ENCODE measurements at places on chromosomes 1 and 21. TPM values are rescaled to one million over a fixed set of nuclear protein-coding genes. Genes with fewer than 3 reads are reported as not detected.

ANXA9 gene
- not detected for total RNA-seq

CYYR1 gene
- total RNA-seq: not detected

GNB1 gene
- total RNA-seq: 394 TPM

HRNR gene
- not detected for total RNA-seq

MAP10 gene
- 2.2 TPM for total RNA-seq

GRCh38 chr1:169005776-169006175 lies 100.7 kb upstream of the ATP1B1 start:
- no peaks in the 10 kb centered on the region for H3K36me3 ChIP-seq
- H3K4me1 ChIP-seq: no peaks in the 10 kb centered on the region
- H3K27me3 ChIP-seq: peaks cover 5% of the 10 kb centered on the region
- no peak overlapping the region for H3K27ac ChIP-seq

DNA sequence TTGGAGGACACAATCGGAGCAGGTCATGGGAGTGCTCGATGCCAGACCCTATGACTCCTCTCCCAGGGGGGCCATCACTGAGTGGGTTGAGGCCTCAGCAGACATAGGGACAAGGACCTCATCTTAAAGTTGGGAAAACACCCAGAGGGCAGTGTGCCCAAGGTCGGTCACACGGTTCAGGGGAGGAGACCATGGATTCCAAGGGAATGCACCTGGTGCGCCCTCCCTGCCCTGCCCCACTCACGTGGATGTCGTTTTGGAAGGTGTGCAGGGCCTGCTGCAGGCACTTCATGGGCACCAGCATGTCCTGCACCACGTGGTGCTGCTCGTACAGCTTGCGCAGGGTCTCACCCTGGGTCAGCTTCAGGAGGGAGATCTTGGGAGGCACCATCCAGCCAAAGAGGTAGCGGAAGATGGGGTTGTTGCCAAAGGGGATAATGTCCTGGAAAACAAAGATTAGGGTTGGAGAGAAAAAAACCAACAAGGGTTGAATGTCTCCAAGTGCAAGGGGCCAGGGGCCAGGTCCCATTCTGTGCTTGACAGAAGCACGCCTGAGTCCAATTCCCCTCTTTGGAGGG lies 33.1 kb downstream of the DHCR24 start:
- H3K27me3 ChIP-seq: no peaks in the 10 kb centered on the region
- no peak for DNase-seq
- H3K27ac ChIP-seq: no peak overlapping the region
- H3K4me1 ChIP-seq: no peaks in the 10 kb centered on the region
- no peak overlapping the region for H3K4me3 ChIP-seq
- peaks cover 20% of the 10 kb centered on the region for H3K36me3 ChIP-seq

- H3K27ac ChIP-seq: no peak overlapping the region
- H3K4me1 ChIP-seq: peaks cover 13% of the 10 kb centered on the region
- no peaks in the 10 kb centered on the region for H3K27me3 ChIP-seq
- H3K4me3 ChIP-seq: no peak overlapping the region
These were observed 10.9 kb upstream of the CAP1 start for GRCh38 chr1:40029608-40030007.

DNA sequence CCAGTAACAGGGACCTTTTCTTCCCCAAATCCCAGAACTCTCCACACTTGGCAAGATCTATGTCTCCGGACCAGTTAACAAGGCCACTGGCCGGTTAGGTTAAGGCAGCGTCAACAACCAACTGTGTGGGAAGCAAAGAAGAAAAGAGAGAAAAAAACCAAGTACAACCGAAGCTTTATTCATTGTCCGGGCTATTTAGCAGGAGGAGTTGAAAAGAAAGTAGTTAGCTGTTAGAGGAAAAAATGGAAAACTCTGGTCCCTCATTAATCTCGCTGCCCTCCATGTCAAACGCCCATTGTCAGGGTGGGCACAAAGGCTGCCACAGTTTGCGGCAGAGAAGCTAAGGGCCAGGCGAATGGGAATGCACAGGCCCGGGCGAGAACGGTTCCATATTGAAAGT lies 49.3 kb upstream of the GRIK3 start:
- H3K4me1 ChIP-seq: no peaks in the 10 kb centered on the region
- DNase-seq: no peak
- peaks cover 13% of the 10 kb centered on the region for H3K27me3 ChIP-seq
- H3K36me3 ChIP-seq: no peaks in the 10 kb centered on the region
- H3K27ac ChIP-seq: no peak overlapping the region

DNA sequence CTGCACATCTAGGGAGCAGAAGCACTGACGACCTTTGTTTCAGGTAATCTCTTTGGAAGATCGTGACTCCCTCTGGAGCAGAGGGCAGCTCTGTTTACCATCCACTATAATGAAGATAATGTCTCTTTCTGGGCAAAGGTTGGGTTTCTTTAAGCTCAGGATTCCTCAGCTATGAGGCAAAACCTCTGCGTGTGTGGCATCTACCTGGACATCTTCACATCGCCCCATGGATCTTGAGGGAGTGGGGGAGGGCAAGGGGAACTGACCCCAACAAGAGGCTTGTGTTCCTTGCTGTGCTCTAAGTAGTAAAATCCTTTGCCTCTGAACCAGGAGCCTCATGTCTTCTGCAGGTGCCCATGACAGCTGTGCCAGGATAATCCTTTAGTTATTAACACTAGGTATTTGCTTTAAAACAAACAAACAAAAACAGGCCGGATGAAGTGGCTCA lies 19.6 kb downstream of the SPATA45 start:
- no peaks in the 10 kb centered on the region for H3K4me1 ChIP-seq
- no peak overlapping the region for H3K4me3 ChIP-seq
- no peaks in the 10 kb centered on the region for H3K27me3 ChIP-seq
- no peak for DNase-seq
- H3K36me3 ChIP-seq: peaks cover 10% of the 10 kb centered on the region

DNA sequence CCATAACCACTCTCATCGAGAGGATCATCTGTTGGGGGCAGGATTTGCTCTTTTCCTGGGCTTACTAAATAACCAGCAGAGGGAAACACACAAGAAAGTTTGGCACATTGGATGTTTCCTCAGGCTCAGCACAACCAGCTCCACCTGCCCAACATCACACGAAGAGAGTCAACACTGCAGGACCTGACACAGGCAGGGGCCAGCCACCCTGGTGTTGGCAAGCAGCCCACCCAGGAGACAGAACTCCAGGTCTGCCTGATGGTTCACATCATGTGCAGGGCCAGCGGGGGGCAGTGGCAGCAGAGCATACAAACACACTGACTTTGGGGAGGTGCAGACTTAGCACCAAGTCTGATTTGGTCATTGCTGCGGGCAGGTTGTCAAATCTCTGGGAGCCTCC lies 182.3 kb upstream of the GALNT2 start:
- no peak overlapping the region for H3K4me3 ChIP-seq
- no peak for DNase-seq
- H3K36me3 ChIP-seq: no peaks in the 10 kb centered on the region

GRCh38 chr1:53295295-53295694 lies 32.6 kb downstream of the LRP8 start:
- no peak overlapping the region for H3K27ac ChIP-seq
- H3K36me3 ChIP-seq: peaks cover 3% of the 10 kb centered on the region

DNA sequence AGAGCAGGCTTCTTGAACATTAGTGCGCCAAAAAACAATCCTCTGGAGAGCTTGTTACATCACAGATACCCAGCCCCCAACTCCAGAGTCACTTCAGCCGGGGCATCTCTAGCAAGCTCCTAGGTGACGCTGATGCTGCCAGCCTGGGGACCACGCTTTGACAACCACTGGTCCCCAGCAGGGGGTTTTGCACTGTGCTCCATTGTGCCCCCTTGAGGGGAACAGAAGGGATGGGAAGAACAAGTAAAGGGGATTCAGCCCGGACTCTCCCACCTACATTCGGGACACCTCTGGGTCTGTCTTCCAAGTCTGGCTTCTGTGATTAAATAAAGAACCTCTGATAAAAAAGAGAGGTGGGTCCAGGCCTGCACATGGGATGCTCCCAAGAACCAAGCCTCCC lies 60.4 kb downstream of the ATP5PO start:
- no peaks in the 10 kb centered on the region for H3K27me3 ChIP-seq
- H3K4me1 ChIP-seq: no peaks in the 10 kb centered on the region
- H3K36me3 ChIP-seq: peaks cover 2% of the 10 kb centered on the region
- DNase-seq: no peak
- H3K27ac ChIP-seq: no peak overlapping the region

DNA sequence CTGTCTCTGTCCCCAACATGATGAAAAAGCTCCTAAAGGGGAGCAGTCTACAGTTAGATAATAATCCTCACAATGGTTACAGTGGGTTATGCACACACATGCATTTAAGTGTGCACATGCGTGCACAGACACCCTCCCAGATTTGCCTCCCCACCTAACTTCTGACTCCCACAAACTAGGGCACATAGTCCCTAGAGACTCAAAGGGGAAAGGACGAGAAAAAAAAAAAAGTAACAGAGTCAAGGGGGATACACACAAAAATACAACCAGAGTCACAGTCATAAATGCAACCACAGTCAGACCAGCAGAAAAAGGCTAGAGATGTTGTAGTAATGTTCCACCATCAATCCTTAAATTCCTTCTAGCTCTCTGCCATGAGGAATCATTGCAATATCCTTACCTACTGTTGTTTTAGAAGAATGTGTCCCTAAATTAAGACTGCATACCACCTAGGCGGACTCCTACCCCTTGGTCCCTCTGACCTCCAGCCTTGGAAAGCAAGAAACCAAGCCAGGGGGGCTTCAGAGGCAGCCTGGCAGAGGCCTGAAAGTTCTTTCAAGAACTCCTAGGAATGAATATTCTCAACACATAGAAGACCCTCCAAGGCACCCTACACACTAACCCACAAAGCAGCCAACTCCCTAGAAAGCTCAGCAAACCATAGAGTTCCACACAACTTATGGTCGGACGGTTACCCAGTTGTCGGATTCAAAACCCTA lies 1.3 kb downstream of the CRTC2 start:
- H3K4me1 ChIP-seq: peaks cover 40% of the 10 kb centered on the region
- H3K36me3 ChIP-seq: peaks cover 18% of the 10 kb centered on the region
- no peak for DNase-seq
- H3K27me3 ChIP-seq: no peaks in the 10 kb centered on the region
- peak overlapping the region; percentile 96 for H3K27ac ChIP-seq
- H3K4me3 ChIP-seq: peak overlapping the region; percentile 92

DNA sequence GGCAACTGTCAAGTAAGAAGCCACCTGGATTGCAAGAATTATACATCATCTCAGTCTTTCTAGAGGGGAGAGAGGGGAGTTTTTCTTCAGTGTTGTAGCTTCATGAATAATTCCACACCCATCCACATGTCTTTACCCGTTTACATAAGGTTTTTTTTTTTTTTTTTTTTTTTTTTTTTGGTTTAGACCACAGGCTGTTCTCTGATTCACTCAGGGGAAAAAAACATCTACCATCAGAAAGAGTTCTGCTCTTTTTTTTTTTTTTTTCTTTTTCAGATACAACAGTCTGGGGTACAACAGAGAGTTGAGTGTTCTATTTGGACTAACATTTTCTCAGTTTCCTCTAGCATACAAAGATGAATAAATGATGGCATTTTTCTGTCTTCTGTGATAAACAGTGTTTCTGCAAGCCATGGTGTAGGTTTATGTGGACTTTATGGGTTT lies 4.9 kb upstream of the KIF14 start:
- peak overlapping the region; percentile 80 for H3K27ac ChIP-seq
- no peaks in the 10 kb centered on the region for H3K36me3 ChIP-seq
- H3K27me3 ChIP-seq: no peaks in the 10 kb centered on the region
- peak overlapping the region; percentile 40 for H3K4me3 ChIP-seq
- H3K4me1 ChIP-seq: peaks cover 42% of the 10 kb centered on the region

All from activated naive CD8-positive, alpha-beta T cell treated with anti-CD3 and anti-CD28 coated beads for 36 hours (primary cell).